ENCODE measurements at places on chromosomes 5 and 9. TPM values are rescaled to one million over a fixed set of nuclear protein-coding genes. Genes with fewer than 3 reads are reported as not detected.

Gene ANKRD55
- 1.2 TPM for total RNA-seq

Gene SLC6A3
- total RNA-seq = 0.54 TPM

- no peak for DNase-seq
These were observed 633.0 kb upstream of the C9orf72 start for GRCh38 chr9:28206280-28206679.

- DNase-seq = peak; percentile 77
These were observed 33.7 kb downstream of the LHX3 start for GRCh38 chr9:136171009-136171800.

DNA sequence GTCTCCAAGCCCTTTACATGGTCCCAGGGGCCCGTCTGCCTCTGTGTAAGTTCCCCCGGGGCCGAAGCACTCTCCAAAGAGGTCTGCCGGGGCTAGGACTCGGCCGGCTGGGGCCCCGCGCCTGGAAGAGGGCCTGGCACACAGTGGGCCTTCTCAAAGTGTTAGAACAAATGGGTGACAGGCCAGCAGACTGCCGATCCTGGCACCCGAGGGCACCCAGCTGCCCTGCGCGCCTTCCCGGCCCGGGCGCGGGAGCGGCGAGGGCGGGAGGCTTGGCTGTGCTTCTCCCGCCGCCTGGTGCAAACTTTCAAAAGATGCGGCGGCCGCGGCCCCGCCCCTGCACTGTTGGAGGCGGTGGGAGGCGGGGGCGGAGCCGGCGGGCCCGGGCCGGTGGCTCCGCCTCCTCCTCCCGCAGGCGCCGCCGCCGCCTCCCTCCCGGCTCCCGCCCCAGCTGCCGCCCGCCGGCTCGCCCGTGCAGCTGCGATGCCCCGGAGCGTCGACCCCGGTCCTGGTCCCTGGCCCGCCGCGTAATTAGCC lies at the start of gene NEURL1B:
TSS of gene NEURL1B (plus strand) at position 442 of the 537 bp plus-strand sequence. CDS start 144 bp downstream, outside the sequence.
- peak; percentile 94 for DNase-seq

DNA sequence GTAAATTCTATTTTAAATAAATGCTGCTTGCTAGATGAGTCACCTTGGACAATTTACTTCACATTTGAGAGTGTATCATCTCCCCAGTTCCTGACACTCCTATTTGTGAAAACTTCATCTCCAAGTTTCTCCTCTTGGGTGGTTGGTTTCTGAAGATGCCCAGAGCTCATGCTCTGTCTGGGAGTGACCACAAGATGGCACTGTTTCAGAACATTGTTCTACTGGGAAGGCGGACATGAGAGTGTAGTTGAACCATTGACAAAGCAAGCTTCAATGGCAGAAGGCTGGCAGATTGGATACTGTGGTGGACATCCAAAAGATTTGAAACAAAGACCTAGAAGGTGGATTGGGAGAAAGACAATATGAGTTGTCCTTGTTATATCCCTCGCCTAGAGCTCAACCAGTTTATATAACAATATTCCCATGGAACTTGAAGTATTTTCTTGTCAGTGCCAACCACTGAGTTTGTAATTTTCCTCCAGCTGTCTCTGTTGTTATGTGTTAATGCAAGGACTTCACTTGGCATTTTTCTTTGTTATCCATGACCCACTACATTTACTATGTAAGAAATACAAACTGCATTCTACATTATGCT lies 234.3 kb upstream of the ANKH start:
- peak; percentile 67 for DNase-seq

GRCh38 chr9:133129001-133129795 lies 8.2 kb upstream of the RALGDS start:
- no peak for DNase-seq

Gene GPR151
- total RNA-seq = not detected

DNA sequence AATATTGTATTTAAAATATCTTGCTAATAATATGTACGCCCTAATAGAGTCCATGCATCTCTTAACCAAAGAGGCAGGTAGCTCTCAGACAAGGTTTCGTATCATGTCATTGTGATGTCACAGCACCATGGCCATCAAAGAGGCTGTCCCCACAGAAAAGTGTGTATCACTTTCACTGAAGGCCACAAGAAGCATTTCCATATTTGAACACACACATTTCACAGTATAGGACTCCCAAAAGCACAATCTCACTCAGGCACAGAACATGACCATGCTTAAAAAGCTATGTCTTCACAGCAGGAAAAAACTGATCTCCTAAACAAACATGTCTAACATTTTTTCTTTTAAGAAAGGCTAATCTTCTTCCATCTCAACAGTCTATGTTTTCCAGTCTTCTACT lies 133.8 kb downstream of the DENND1A start:
- no peak for DNase-seq

Gene PKD2L2
- total RNA-seq = not detected

Gene LCP2
- total RNA-seq = 48.8 TPM

DNA sequence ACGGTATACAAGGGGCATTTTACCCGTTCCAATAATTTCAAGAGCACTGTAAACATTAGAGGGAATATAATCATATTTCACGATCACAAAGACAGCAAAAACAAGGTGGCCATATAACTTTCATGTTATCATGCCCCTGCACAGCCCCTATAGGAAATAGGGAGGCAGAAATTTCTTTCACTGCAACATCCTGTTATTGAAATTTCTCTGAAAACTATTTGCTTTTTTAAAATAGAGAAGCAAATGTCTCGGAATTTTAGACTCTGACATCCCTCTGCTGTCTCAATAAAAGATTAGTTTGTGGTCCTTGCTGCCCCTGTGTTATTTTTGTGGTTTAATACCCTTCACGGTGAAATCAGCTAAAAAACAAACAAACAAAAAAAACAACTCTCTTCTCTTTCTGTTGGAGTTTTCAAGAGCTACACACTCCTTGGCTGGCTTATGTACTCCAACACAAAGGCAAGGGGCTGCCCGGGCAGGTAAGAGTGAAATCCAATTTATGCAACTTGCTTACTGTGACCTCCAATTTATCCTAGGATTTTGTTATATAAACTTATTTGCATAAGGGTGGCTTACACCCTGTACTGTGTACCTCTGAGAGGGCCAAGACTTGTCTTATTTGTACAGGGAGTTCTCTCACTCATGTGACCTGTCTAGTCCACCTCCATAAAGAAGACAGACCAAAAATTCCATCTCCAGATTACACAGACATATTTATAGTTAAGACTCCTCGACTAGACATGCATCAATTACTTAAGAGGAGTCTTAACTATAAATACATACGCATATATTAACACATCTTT lies 223.6 kb downstream of the MLLT3 start:
- no peak for DNase-seq

DNA sequence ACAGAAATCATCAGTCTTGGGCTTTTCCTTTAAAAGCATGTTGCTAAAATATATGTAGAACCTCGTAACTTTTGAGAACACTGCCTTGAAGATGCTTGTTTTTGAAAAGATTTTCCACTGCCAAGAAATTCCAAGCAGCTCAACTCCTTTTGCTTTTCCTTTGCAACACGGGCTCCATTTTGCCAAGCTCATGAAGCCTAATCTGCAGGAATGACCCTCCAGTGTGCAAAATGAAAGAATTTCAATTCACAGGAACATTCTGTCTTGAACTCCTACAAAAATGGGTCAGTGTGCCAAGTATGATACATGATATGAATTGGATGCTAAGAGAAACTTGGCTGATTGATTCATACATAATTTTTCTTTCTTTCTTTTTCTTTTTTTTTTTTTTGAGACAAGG lies 35.4 kb upstream of the ERCC6L2 start:
- DNase-seq = no peak

Gene HAND1
- not detected for total RNA-seq

GRCh38 chr5:127820910-127821553 lies 117.8 kb downstream of the CCDC192 start:
- DNase-seq = peak; percentile 59

DNA sequence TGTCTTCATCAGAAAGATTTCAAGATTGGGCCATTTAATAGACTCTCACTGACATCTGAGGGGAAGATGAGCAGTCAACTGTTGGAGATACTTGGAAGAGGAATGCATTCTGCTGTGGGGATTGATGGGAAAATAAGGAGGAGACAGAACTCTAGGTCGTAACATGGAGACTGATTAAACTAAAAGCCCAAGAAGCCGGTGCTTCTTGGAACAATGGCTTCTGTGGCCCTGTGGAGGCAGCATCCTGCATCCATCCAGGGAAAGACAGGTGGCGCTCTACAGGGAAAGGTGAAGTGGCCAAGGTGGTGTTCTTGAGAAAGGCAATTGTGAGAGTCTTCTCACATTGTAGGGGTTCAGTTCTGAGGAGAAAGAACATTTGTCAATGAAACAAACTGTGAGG lies 31.3 kb downstream of the ZFAND5 start:
- no peak for DNase-seq

Gene MAMDC2
- total RNA-seq = 7.1 TPM

Gene SYK
- total RNA-seq = 52.2 TPM

Gene GZMA
- 6.1 TPM for total RNA-seq

Gene ARHGEF37
- 21.8 TPM for total RNA-seq

DNA sequence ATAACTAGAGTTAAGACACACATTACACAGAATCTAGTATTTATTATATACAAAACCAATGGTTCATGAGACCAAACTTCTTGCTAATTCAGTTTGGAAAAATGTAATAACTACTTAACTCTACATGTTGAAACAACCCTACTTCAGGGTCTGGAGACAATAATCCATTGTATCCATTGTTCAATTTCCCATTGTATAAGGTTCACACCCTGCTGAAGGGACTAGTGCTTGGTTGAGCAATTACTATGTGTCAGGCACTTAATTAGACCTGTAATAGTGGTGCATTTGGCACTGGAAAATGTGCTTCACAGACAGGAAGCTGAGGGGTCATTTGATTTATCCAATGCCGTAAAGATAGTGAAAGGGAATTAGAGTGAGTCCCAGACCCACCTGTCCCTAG lies 114.3 kb upstream of the PAPPA start:
- DNase-seq = no peak

- DNase-seq = peak; percentile 69
These were observed 39.3 kb downstream of the CLINT1 start for GRCh38 chr5:157819502-157820115.

Gene ANKRD31
- 0.38 TPM for total RNA-seq

Gene SPACA9
- total RNA-seq = 8.7 TPM

Gene SGCD
- 2.7 TPM for total RNA-seq

GRCh38 chr5:133930061-133930812 lies 38.2 kb downstream of the C5orf15 start:
- peak; percentile 48 for DNase-seq

GRCh38 chr5:150449517-150450339 lies at the start of gene RPS14:
RPS14 (minus strand) TSS chr5:150449739; CDS start chr5:150447733, 2,006 bp downstream.
- peak; percentile 97 for DNase-seq

- DNase-seq = no peak
These were observed 31.7 kb upstream of the GNA14 start for GRCh38 chr9:77679661-77680368.

DNA sequence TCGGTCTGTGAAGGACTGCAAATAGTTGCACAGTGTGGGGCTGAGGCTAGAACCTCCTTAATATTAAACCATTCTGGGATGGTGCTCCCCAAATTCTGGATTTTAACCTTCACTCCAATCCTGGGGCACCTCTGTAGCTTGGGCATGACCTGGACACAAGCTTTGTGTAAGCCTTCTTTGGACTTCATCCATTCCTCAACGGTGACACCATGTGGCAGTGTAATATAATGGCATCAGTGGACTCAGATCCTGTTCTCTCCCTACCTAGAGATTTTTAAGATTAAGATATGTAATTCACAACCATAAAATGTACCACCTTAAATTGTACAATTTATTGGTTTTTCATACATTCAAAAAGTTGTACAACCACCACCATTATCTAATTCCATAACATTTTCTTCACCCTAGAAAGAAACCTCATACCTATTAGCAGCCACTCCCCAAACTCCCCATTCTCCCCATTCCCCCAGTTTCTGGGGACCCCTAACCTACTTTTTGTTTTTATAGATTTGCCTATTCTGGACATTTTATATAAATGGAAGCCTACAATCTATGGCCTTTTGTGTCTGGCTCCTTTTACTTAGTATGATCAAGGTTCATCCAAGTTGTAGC lies 4.8 kb upstream of the PLGRKT start:
- DNase-seq = no peak

DNA sequence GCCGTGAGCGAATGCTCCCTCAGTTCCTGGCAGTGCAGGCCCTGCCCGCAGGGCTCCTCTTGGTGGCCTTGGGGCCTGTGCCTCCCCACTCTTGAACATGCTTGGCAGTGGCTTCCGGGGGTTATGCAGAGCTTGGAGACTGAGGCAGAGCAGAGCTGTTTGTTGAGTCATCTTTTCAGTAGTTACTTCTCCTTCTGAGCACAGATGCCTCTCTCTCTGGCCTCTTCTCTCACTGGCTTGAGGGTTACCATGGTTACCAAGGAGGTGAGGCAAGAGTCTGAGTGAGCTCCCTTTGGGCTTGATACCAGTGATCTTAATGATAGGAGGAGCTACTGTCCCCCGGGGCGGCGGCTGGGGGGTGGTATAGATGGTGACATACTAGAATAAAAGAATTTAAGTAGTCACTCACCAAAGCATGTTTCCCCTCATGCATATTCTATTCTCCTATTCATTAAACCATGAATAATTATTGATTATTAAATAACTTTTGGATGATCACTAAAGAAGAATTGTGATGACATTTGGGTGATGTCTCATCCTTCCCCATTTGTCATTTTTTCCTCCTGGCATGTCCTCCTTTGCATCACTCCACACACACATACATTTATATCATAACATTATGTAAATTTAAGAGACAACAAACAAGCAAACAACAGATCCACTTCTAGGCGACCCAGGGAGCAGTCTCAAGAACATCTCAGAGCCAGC lies 111.1 kb downstream of the ARHGAP26 start:
- no peak for DNase-seq

Gene CA9
- total RNA-seq = 0.85 TPM

Gene ANKRD33B
- total RNA-seq = 20.3 TPM

DNA sequence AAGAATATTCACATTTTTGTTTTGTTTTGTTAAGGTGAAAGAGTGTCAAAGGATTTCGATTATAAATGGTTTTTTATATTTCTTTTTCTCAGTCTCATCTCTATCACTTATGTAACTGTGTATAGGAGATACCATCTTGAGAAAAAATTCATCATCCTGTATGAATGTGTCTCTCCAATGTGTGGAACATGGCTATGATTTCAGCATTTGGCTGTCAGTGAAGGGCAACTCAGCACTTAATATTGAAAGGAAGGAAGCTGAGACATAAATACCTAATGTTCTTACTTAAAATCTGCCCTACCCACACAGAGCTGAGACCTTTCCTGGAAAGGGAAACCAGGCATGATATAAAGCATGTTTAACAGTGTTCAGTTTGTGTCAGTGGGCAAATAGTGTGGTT lies 474.2 kb upstream of the RIOK2 start:
- DNase-seq = no peak

DNA sequence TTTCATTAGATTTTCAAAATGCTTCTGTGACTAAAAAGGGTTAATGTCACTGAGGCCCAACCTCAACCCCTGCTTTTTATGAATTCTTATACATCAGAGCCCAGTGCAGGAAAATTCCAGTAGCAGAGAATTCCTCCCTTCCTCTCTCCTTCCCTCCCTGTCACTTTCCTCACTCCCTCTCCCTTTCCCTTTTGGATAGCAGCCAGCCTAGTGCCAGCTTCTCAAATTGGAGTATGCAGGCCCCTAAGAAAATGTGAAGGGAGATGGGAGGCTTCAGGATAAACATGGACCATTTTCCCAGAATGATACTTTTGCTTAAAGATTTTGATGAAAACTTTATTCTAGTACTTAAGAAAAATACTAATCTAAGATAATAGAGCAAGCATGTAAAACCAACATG lies 507.4 kb downstream of the KDM4C start:
- no peak for DNase-seq

GRCh38 chr9:13755551-13755950 lies 476.1 kb upstream of the MPDZ start:
- no peak for DNase-seq

Gene CER1
- total RNA-seq = not detected
